ENCODE measurements at places on chromosomes 7 and 10. TPM values are rescaled to one million over a fixed set of nuclear protein-coding genes. Genes with fewer than 3 reads are reported as not detected.

Gene FZD8
- 2.0 TPM for total RNA-seq

Gene INA
- 1.7 TPM for total RNA-seq

Gene MNX1
- total RNA-seq = not detected

Gene KLF14
- not detected for total RNA-seq

Gene PANK1
- total RNA-seq = 2.0 TPM

Gene SRRM3
- total RNA-seq = 4.6 TPM

Gene CTTNBP2
- total RNA-seq = 0.18 TPM

Gene CD36
- not detected for total RNA-seq

Gene GRK5
- 9.2 TPM for total RNA-seq

Gene UCMA
- not detected for total RNA-seq

Gene PRRT4
- not detected for total RNA-seq

Gene C10orf105
- not detected for total RNA-seq

Gene PTPRZ1
- not detected for total RNA-seq

Gene SEC61G
- 943 TPM for total RNA-seq

Gene FEZF1
- total RNA-seq = not detected

Gene VIPR2
- total RNA-seq = not detected

Gene TACC2
- 9.5 TPM for total RNA-seq

Gene ABCB4
- total RNA-seq = 0.29 TPM

Gene HK1
- total RNA-seq = 124 TPM

Gene AQP1
- total RNA-seq = 1.1 TPM

Gene ZNF503
- 12.4 TPM for total RNA-seq

Gene SPACDR
- 0.86 TPM for total RNA-seq

Gene HMX3
- not detected for total RNA-seq

Gene STX1A
- 8.4 TPM for total RNA-seq

Gene CALY
- total RNA-seq = not detected

Gene FAM241B
- total RNA-seq = 0.18 TPM

Gene HOXA4
- total RNA-seq = not detected

Gene BTRC
- total RNA-seq = 9.0 TPM

Gene TLL2
- not detected for total RNA-seq

Gene FLNC
- total RNA-seq = 274 TPM

Gene PAX2
- not detected for total RNA-seq

Gene NEUROD6
- total RNA-seq = not detected

Gene IQCE
- 15.3 TPM for total RNA-seq

Gene SPAM1
- not detected for total RNA-seq

Gene IDE
- 25.2 TPM for total RNA-seq

Gene GPR158
- not detected for total RNA-seq

Gene CYP17A1
- total RNA-seq = not detected

Gene TMEM213
- not detected for total RNA-seq

Gene MSMB
- total RNA-seq = not detected

Gene IL15RA
- total RNA-seq = 11.9 TPM

Gene SNX13
- total RNA-seq = 27.4 TPM

Gene CPXM2
- not detected for total RNA-seq

Gene SPDYE16
- total RNA-seq = not detected

Gene KIAA1217
- total RNA-seq = 3.5 TPM

Gene COL1A2
- total RNA-seq = 2,430 TPM

Gene CHCHD2
- 564 TPM for total RNA-seq

Gene PRSS37
- total RNA-seq = not detected

Gene PDCD4
- total RNA-seq = 37.2 TPM

Gene ZCWPW1
- total RNA-seq = 4.3 TPM

Gene ACSL5
- total RNA-seq = 1.4 TPM

Gene ITIH5
- total RNA-seq = not detected

Gene ST8SIA6
- total RNA-seq = under 0.01 TPM

Gene SORCS1
- total RNA-seq = not detected

Gene MALRD1
- total RNA-seq = 0.53 TPM

Gene SPOCK2
- total RNA-seq = not detected

Gene TUBAL3
- total RNA-seq = not detected
